ENCODE measurements at places on chromosomes 16 and 17.

GRCh38 chr16:89847051-89847939, 19.0 kb downstream of the SPIRE2 start:
- no peak for DNase-seq

- no peak for DNase-seq
These were observed 9.1 kb downstream of the CHST6 start for GRCh38 chr16:75486014-75486675.

GRCh38 chr17:9918804-9919352, 13.8 kb upstream of the RCVRN start:
- no peak for DNase-seq

DNA sequence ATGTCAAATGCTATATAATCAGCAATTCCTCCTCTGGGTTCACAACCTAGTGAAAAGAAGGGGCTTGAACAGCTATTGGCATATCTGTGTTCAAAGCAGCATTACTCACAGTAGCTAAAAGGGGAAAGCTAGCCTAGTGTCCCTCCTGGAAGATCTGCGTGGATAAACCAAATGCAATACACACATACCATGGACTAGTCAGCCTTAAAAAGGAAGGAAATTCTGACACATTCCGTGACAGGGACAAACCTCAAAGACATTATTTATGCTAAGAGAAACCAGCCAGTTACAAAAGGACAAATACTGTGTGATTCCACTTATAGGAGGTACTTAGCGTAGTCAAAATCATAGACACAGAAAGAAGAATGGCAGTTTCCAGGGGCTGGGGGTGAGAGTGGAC, 90.1 kb downstream of the XYLT1 start:
- DNase-seq: no peak

DNA sequence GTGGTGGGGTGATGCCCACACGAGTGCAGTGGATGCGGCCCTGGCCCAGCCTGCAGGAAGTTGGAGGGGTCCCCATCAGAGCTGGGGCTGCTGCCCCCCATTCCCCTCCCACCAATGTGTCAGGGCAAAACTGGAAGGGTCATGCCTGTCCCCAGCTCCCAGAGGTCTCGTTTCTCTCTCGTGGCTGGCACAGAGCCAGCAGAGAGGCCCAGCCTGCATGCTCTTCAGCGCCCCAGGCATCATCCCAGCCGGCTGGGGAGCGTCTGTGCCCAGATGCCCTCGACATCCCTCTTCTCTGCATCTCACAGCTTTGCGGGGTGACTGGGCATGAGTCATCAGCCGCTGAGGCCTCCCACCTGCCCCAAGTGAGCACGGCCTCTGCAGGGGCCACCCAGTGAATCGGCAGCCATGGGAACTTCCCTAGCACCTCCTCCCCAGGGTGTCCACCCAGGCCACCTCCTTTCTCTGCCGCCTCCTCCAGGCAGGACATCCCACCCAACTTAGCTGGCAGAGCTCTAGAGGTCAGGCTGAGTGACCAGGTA, 9.8 kb upstream of the CSNK1D start:
- DNase-seq: no peak

DNA sequence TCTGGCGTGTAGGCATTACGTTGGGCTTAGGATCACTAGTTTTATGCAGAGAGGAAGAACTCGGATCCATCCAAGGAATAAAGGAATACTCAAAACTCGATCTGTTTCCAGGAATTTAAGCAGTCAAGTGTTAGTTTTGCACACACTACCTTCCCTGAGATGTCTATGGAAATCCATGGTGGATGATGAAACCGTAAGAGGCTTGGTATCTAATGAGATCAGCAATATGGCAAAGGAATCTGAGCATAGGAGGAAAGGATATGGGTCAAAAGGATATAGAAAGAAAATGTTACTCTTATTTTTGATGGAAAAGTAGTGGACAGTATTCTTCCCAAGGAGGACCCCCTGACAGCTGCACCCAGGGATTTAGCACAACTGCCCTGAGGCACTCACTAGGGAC, 59.6 kb downstream of the SMG6 start:
- DNase-seq: no peak

GRCh38 chr16:24540602-24541210, 1.3 kb downstream of the RBBP6 start:
- no peak for DNase-seq

DNA sequence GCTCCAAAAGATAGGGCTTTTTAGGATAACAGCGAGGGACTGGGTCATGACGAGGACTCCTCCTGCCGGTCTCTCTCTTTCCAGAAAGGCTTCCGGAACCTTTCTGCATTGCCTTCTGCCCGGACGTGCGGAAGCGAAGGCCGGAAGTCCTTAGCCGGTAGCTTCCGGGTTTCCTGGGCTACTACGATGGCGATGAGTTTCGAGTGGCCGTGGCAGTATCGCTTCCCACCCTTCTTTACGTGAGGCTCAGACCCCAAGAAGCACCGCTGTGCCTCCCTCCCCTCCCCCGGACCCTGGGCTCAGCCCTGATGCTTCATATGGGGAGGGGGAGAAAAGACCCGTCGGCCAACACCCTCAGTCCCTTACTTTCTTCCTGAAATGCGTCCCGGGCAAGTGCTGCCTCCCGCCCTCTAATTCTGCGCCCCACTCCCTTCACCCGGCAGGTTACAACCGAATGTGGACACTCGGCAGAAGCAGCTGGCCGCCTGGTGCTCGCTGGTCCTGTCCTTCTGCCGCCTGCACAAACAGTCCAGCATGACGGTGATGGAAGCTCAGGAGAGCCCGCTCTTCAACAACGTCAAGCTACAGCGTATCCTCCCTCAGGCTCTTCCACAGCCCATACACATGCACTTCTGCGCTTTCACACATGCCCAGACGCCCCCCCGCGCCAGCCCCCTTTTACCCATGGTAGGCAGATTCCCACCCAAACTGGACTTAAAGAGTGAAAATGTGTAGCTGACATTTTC, at the start of gene VPS25:
VPS25 (plus strand) TSS at position 160 of the 746 bp plus-strand sequence; CDS start at position 187, 27 bp downstream.
- DNase-seq: peak; percentile 70
